ENCODE measurements at places on chromosomes 5 and 9.
A peak's percentile ranks its signal among the peaks of the same experiment; 100 is the strongest.

GRCh38 chr5:109706095-109706494 is 16.4 kb downstream of the MAN2A1 start:
- DNase-seq = no peak

GRCh38 chr9:8668751-8669150 is 869.2 kb upstream of the DMAC1 start:
- DNase-seq = no peak

- no peak for DNase-seq
These were observed 22.7 kb downstream of the ANXA2R start for GRCh38 chr5:43017428-43017815.

GRCh38 chr9:135701959-135702721 is at the start of gene KCNT1:
KCNT1 (plus strand) TSS chr9:135702185; CDS start chr9:135702259, 74 bp downstream.
- peak; percentile 53 for DNase-seq

GRCh38 chr5:9335269-9335668 is 210.6 kb downstream of the SEMA5A start:
- DNase-seq = no peak

DNA sequence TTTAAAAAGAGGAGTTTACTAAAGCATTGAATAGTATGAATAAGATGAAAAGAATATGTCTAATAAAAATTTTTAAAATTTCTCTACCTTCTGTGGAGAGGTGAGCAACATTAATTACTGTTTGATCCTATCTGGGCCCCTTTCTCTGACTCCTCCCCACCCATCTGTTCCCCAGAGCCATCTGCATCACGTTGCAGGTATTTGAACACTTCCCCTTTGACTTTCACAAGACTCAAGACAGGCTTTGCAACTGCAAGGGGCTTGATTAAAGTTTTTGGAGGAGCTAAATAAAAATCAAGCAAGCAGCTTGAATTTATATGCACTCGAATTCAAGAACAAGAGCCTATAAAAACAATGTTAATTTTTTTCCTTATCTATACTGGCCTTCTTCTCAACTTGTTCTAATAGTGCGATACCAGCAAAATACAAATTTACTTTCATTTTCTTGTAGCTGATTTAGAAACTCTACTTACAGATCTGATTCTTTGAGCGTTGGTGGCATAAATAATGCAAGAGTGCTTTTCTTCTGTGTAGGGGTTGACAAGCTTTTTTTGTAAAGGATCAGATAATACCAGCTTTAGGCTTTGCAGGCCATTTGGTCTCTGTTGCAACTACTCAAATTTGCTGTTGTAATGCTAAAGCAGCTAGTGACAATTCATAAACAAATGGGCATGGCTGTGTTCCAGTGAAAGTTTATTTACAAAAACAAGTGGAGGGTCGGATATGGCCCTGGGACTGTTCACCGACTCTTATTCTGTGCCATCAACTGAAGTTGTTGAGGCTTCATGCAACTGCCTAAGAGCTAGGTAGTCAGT is 21.2 kb downstream of the TXNDC8 start:
- DNase-seq = no peak

GRCh38 chr9:133647148-133647547 is 11.0 kb downstream of the DBH start:
- DNase-seq = no peak

DNA sequence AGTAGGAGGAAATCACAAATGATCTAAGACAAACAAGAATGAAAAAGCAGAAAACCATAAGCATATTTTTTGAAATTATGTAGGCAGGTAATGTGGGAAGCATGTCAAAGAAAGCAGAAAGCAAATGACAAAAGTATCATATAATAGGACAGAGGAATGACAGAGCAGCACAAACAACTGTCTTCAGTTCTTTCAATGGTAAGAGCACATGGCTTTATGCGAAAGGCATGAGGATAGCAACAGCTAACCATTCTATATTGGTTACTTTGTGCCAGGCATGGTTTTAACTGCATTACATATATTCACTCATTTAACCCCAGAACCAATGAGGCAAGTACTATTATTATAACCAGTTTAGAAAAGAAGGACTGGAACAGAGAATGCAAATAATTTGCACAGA is 137.4 kb downstream of the FBXL7 start:
- DNase-seq = no peak

DNA sequence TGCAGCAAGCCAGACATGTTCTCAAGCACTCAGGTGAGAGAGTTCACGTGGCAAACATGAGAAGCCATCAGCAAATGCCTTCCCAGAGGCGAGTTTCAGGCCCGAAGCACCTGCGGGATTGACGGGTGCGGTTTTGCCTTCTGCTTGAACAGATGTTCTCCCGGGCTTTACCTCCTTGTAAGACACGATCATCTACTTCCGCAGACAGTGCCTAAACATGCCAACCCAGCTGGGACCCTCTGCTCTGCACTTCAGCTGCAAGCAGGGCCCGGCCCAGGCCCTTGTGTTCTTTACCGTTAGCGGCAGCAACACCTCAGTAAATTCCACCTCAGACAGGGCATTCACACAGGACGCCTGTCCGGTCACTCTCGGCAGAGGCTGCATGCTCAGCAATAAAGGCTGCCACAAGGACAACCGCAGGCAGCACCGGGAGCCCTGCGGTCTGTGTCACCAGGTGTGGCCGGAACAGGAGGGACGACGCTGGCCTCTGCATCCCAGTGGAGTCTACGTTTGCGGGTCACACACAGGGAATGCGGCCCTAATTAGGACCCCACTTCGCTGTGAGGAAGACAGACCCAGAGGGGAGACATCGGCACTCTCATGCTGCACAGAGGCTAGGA is 139.6 kb downstream of the ROR2 start:
- DNase-seq = no peak

- DNase-seq = no peak
These were observed 124.9 kb upstream of the ZNF462 start for GRCh38 chr9:106738109-106738508.

GRCh38 chr9:132584601-132585560 is 2.5 kb downstream of the BARHL1 start:
- no peak for DNase-seq

DNA sequence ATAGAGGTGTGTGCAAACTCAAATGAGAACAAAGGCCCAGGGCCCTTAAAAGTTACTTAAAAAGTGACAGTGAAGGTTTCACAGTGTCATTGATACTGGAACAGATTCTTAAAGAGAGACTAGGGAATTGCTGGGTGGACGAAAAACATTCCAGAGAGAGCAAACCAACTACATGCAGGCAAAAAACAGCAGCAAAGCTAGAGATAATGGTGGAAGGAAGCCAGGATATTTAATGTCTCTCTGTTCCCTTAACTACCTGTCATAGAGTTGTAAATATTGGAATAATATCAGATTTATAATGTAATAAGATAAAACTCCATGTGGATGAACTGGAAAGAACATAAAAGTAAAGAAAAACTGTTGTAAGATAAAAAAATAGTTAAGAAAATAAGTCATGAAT is 508.6 kb downstream of the TAF11L14 start:
- no peak for DNase-seq

- DNase-seq = no peak
These were observed 27.7 kb upstream of the SCGB3A1 start for GRCh38 chr5:180618829-180619562.

- DNase-seq = no peak
These were observed 15.1 kb upstream of the CARTPT start for GRCh38 chr5:71703941-71704340.

DNA sequence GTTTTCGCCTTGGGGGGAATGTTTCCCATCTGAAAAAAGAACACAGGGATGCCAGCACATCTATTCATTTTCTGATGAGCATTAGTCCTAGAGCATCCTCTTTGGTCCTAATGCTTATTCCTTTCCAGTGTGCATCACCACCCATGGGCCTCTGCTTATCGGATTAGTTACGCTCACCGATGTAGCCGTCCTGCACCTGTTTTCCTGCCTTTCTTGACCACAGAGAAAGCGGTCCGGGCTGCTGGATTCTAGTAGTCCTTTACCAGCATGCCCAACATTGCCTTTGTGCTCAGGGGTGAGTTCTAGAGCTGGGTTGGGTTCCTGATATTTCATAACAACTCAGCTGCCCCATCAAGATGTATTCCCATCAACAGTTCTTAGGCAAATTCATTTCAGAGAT is 2084.5 kb upstream of the C9orf72 start:
- DNase-seq = no peak

- DNase-seq = no peak
These were observed 334.9 kb upstream of the DAB2 start for GRCh38 chr5:39759701-39760100.

DNA sequence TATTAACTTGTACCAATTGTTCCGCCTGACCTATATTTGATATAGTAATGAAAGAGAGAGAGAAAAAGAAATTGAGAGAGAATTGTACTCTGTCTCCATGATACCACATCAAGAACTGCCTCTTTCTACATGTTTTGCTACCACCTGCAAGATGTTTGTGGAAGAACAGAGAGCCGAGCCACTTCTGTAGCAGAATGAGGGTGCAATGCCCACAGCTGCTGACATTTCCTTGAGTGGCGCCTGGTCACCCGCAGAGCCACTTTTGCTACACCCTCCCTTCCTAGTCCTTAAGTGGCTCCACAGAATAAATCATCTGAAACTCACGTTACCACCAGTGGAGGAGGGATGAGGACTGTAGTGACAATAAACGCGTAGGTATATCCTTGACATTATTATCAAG is 17.1 kb upstream of the FAM81B start:
- DNase-seq = no peak

DNA sequence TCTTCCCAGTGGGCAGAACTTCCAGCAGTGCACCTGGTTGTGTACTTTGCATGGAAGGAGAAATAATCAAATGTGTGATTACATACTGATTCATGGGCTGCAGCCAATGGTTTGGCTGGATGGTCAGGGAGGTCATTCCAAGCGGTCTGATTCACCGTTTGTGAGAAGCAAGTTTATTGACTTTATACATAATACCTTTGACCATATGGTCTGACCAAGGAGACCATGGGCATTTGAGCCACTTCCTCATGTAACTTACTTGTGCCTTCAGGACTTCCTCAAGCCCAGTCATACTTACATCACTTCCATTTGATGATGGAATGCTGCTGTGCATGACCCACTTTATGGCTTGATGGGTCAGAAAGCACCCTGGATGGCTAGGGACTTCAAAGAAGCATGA is 41.1 kb downstream of the DAP start:
- DNase-seq = no peak

DNA sequence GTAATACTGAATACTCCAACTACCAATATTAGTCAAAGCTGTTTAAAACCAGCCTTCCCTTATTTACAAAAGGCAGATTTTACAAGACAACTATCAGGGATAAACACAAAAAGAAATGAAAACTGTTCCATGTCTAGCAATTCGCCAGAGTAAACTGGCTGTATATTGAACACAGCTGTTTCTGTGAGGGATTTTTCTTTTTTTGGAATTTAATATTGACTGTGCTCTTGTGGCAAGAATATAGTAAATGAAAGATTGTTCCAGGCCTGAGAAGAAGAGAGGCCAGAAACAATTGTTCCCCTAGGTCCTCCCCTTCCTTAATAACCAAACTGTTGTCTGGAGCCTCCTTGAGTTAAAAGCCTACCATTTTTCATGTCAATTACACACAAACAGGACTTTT is 188.6 kb downstream of the PDE4D start:
- DNase-seq = no peak

DNA sequence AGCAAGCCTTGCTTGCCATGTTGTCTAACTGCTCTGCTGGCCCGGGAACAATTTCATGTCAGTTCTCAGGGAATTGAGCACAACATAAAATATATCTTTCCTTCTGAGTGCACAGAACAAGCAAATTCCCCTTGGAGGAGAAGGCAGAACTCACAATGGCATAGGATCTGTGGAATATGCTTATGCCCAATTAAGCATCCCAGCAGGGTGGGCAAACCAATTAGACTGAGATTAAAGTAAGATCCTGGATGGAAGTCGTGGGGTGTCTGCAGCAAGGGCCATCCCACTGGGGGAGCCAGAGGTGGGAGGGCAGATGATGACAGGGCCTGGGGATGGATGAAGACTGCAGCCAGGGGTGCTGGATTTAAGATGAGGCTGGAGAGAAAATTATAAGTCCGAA is 114.1 kb downstream of the BRINP1 start:
- no peak for DNase-seq

- DNase-seq = no peak
These were observed 698 bp upstream of the LCN2 start for GRCh38 chr9:128148509-128149000.

DNA sequence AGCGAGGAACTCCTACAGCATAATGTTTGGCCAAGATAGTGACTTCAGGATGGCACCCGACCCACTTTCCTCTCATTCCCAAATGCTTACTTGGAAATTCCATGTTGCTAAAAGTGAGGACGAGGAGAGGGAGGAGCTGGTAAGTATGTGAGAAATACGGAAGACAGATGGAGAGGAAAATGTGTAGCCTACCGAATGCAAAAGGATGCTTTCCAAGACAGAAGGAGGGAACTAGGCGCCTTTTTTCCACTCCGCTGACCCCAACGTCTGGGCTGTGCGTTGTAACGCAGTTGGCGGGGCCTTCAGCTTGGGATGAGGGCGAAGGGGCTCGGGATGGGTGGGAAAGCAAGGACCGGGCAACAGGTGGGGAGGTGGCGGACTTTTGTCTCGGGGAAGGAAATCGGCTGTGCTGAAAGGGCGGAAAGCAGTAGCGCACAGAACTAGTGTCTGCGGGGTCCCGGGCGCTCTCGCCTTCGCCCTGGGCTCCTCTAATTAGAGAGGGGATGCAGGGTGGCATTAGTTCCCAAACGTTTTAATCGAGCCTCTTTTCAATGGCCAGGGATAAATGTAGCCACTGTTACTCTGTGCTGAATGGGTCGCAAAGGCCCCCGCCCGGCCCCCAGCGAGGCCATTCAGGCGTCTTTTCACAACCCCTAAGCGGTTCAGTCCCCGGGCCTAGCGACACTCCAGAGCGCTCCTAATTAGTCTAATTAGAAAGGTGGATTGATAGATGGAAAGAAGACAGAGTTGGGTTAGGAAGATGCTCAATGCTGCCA is 12.6 kb downstream of the FOXD1 start:
- no peak for DNase-seq

DNA sequence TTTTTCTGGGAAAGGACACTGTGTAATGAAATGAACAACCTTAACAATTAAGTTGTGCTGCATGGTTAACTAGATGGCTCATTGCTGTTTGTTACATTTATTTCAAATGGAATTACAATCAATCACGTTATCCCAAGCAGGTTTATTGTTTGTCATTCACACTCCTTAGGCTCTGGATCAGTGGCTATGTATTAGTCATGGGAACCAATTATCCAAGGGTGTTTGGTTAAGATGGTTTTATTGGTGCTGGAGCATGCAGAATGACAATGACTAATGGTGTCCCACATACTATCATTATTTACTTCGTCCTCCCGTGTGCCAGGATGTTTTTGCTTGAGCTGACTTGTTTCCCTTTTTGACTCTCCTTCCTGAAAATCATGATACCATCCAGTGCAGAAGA is 10.6 kb upstream of the TRPC7 start:
- DNase-seq = no peak

DNA sequence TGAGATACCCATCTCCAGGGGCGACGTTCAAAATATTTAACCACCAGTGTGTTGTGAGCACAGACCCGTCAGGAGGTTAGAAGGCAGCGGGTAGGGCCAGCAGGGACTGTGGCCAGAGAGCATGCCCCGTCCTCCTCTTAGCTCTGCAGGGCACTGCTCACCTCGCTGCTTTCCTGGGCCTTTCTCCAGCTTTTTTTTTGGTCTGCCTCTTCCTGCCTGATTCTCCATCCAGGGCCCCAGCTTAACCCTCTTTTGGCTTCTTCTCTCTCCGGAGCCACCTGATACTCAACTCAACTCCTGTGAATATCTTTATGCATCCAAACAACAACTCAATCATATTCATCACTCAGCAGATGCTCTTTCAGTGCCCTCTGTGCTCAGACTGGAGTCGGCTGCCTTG is 44.0 kb downstream of the TMOD1 start:
- no peak for DNase-seq

All from central memory CD8-positive, alpha-beta T cell (primary cell).